ENCODE measurements at places on chromosomes 3 and 15.

- no peak for DNase-seq
Measured at GRCh38 chr3:126402178-126402577, 7.5 kb downstream of the CFAP100 start.

DNA sequence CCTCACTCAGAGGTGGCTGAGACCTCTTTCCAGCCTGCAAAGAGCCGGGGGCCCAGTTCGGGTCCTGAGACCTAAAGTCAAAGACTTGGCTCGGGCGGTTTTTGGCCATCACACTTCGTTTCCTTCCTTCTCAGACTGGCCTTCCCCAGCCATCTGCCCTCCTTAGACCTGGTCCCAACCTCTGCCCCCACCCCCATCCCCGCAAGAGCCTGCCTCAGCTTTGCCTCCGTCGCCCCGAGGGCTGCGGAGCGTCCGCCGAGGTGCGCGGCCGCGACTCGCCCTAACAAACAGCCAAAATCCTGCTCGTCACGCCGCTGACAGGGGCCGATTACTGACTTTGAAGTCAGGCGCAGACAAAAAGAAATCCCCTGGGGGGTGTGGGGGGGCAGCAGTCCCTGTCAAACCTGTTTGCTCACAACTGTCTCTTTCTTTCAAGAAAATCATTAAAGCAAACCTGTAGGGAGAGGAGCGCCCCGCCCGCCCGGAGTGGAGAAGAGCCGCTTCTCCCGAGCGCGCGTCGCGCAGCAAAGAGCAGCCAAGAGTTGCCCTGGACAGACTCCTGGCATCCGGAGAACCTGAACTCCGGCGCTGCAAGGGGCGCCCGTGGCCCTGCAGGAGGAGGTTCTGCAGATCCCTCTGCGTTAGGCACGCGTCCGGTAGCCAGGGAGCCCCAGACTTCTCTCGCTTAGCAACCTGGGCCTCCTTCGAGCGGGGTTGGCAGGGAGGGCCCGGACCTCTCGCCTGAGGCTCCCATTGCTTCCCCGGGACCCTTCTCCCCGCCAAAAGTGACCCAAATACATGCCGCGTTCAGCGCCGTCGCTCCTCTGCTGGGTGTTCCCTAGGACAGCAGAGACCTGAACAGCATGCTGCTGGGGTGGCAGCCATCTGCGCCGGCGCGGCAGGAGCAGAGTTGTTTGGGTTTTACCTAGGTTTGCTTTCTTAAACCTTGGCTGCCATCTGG is 4.5 kb downstream of the SOX14 start:
- no peak for DNase-seq

DNA sequence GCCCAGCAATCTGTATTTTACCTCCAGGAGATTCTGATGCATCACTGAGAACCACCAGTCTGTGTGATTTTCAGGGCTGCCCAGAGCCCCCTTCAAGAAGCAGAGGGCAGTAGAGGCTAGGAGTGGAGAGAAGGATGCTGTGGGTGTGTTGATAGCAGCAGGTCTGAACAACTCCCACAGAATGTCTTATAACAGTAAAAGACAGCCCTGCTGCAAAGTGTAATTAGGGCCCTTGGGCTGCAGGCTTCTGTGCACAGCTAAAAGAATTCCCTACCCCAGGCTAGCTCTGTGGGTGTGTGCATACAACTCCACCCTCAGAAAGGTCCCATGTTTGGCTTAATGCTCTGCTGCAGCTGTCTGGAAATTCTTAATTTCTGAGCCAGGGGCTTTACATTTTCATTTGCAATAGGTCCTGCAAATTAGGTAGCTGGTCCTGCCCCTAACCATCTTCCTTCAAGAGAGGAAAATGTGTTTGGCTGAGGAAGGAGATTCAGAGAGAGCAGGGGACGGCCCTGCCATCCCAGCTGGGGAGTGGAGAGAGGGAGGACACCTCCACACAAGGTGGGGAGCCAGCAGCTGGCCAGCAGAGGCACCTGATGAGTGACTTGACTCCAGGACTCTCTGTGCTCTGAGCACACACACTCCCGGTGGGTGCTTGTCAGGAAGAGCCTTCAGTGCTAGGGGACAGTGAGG is 43.2 kb upstream of the RAB6B start:
- DNase-seq = no peak

GRCh38 chr15:41437448-41437847 is 20.6 kb downstream of the RTF1 start:
- DNase-seq = no peak

- peak; percentile 67 for DNase-seq
Measured at GRCh38 chr3:141336672-141337522, 31.4 kb upstream of the ZBTB38 start.

DNA sequence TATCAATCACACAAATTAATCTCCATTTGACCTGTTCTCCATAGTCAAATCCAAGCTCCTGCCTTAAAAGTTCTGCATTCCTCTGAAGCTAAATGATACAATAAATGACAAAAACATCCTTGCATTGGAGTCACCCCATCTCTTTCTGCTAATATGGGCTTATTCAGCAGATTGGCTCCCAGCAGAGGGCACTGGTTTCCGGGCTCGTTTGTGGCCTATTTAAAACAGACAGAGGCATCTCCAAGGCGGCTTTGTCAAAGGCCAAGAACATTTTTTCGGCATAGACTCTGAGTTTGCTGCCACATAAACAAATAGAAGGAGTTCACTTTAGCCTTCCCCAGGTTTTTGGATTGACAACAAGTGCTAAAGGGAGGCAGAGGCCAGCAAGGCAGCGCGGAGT is 204.4 kb upstream of the RASGRP1 start:
- DNase-seq = peak; percentile 68

- no peak for DNase-seq
Measured at GRCh38 chr3:104879919-104880318, 486.8 kb upstream of the ALCAM start.

- DNase-seq = no peak
Measured at GRCh38 chr15:34047893-34048775, 9.1 kb upstream of the AVEN start.
